NB4 (cell line): ENCODE measurements at places on chromosomes 11 and 22.
A peak's percentile ranks its signal among the peaks of the same experiment; 100 is the strongest.

DNA sequence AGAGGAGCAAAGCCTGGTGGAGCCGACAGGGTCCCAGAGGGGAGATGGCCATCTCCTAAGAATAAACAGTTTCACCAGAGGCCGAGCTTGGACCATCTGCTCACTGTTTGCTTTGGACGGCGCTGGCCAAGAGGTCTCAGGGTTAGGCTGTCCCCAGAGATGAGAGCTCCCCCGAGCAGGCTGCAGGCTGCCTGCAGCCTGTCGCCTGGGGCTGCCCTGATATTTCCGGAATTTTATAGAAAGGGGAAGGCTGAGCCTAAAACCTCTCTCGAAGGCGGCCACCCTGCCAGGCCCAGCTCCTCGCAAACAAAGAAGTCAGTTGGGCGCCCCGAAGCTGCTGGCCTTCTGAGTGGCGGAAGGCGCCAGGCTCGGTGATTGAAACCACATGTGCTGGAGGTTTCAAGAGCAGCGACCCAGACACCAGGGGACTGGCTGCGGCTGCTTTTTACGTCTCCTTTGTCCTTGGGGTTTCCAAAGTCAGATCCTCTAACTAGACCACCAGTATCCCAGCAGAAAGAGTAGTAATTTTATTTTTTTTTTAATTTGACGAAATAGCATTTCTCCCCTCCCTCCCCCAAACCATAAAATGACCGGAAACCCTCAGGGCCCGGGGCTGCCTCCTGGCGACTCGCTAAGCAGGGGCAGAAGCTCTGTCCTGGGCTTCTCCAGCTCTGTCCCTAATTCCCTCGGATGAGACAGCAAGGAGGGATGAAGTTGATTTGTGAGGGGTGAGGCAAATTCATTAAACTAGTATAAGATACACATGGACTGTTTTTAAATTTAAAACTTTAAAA is 57.4 kb downstream of the CLMP start:
- DNase-seq, result peak; percentile 95

DNA sequence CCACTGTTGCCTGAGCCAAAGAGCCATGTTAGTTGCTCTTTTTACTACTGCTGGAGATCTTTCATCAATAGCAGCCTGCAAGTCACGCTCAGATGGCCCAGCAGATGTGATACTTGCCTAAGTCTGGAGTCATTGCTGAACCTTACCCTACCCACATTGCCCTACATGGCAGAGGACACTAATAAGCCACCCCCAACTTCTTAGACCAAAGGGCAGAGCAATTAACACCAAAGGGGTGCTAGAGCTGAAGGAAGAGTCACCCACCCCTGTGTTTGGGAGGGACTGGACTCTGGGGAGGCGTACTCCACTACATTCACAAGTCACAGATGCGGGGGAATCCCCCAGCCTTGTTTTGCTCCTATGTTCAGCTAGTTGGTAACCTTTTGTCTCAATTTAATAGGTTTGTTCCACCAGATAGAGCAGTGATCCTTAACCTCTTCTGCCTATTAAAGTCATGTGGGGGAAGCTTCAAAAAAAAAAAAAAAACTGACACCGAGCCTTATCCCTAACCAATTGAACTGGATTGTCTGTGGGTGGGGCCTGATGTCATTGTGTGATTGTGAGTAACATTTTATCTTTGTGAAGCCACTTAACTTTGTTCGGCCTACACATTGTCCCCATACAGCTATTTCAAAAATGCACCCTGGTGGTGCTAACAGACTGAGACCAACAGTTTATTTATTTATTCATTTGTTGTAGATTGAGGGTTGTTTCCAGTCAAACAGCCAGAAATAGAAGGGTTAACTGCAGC is 13.1 kb downstream of the ADM start:
- no peak for DNase-seq

GRCh38 chr11:35825386-35825785 is 118.5 kb upstream of the LDLRAD3 start:
- DNase-seq, result no peak

DNA sequence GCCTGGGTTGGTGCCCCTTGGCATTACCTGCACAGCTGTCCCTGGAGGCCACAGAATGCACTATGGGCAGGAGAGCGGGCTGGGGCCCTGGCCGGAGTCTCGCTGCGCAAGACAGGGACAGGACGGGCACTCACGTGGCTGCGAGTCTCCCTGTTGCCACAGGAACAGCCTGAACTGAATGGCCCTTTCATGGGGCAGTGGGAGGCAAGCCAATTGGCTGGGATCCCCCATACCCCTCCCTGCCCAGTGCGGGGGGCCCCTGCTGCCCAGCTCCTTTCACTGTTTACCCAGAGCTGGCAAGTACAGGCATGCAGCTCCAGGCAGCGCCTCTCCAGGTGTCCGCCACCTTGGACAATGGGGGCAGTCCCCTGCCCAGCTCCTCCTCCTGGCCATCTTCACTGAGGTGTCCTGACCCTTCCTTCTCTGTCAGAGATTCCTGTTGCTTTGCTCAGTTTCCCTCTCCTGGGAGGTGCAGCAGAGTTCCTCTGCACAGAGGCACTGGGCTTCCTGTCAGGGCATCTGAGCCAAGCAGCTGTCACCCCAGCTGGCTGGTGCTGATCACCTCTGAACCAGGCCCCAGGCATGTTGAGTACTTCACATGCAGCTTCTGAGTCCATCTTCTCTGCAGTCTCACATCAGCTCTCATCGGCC is 5.2 kb downstream of the USP2 start:
- no peak for DNase-seq
